Activated CD8-positive, alpha-beta T cell treated with anti-CD3 and anti-CD28 coated beads, Interleukin-2, amount 10 ng/mL, durations not matched to agents 7 days and 5 days (primary cell): ENCODE measurements at places on chromosomes 13 and 19.

GRCh38 chr13:43127103-43127798 lies 103.9 kb downstream of the DNAJC15 start:
- peaks cover 5% of the 10 kb centered on the region for H3K27me3 ChIP-seq
- H3K4me3 ChIP-seq = peak overlapping the region; percentile 4
- H3K36me3 ChIP-seq = no peaks in the 10 kb centered on the region
- H3K27ac ChIP-seq = peak overlapping the region; percentile 23

DNA sequence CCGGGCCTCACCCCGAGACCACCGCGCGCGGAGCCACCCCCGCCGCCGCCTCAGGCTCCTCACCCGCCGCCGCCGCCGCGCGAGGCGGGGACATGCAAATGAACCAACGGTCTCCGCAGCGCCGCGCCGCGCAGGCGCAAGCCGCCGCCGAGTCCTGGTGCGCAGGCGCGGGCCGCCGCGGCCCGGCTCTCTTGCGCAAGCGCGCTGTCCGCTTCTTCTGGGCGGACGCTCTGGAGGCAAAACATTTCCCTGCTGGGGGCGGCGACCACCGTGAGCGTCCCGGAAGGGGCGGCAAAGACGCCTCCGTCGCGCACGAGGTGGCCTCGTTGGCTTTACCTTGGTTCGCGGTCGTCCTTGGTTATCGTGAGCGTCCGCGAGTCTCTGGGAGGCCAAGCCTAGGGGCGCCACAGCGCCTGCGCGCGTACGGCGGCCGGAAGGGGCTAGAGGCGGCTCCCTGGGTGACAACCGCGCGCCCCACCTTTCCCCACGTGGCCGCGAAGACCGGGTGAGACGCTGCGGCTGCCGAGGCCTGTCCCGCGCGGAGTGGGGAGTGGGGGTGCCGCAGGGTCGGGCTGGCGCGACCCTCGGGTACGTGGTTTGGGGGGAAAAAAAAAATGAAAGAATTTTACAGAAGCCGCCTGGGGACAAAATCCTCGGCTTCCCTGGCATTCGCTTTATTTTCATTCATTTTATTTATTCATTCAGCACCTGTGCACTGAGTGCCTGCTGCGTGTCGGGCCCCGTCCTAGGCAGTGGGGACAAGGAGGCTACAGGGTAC lies at the start of the genes ARMC6 and SUGP2:
Gene ARMC6 (plus strand): TSS at position 178 of the 778 bp plus-strand sequence. CDS start 607 bp downstream, outside the sequence.
Gene SUGP2 (minus strand): TSS at position 92 of the 778 bp plus-strand sequence. CDS start 2,446 bp downstream, outside the sequence.
- H3K4me3 ChIP-seq = peak within 1 kb of the TSS; percentile 87
- H3K27me3 ChIP-seq = no peaks in the 10 kb centered on the region
- peaks cover 32% of the 10 kb centered on the region for H3K4me1 ChIP-seq

GRCh38 chr19:1206864-1207450 lies 1.4 kb downstream of the STK11 start:
- H3K4me3 ChIP-seq = peak overlapping the region; percentile 97
- peaks cover 37% of the 10 kb centered on the region for H3K4me1 ChIP-seq
- DNase-seq = peak; percentile 57
- H3K36me3 ChIP-seq = peaks cover 28% of the 10 kb centered on the region
- H3K27ac ChIP-seq = peak overlapping the region; percentile 93

DNA sequence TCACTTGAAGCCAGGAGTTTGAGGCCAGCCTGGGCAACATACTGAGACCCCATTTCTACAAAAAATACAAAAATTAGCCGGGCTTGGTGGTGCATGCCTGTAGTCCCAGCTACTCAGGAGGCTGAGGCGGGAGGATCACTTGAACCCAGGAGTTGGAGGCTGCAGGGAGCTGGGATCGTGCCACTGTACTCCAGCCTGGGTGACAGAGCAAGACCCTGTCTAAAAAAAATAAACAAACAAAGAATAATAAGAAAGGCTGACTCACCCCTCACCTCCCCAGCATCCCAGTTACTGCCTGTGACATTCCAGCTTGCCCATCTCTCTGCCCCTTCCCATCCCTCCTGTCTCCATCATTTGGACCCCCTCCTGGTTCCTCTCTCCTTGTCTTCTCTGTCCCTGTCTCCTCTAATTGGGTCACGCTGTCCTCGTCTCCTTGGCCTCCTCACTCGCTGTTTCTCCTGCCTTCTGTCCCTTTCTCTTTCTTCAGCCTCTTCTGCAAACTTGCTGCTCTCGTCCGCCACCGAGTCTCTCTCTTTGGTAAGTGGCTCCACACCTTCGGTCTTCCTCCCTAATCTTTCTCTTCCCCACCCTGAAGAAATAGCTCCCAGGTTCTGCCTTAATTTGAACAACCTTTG lies 77.7 kb downstream of the RYR1 start:
- H3K36me3 ChIP-seq = no peaks in the 10 kb centered on the region
- H3K27me3 ChIP-seq = peaks cover 22% of the 10 kb centered on the region
- no peak for DNase-seq
- H3K4me1 ChIP-seq = peaks cover 31% of the 10 kb centered on the region

DNA sequence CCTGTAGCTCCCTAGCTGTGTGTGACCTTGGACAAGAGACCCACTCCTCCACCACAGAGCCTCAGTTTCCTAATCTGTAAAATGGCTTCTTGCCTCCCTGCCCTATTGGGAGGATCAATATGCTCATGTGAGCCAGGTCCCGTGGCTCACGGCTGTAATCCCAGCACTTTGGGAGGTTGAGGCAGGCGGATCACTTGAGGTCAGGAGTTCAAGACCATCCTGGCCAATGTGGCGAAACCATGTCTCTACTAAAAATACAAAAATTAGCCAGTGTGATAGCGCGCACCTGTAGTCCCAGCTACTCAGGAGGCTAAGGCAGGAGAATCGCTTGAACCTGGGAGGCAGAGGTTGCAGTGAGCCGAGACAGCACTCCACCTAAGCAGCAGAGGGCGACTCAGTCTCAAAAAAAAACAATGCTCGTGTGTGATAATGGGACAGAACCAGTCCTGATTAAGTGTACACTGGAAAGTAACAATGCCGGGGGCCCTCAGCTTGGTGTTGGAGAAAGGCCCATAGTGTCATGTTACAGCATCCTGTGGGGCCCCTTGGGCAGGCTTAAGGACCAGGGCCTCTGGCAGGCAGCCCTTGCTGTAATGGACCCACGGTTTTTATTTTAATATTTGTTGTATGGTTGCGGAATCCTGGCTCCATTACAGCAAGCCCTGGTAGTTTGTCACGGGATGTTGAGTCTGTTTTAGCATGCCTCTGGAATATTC lies 6.8 kb downstream of the RPS11 start:
- H3K4me1 ChIP-seq = peaks cover 49% of the 10 kb centered on the region
- no peak overlapping the region for H3K4me3 ChIP-seq
- peak overlapping the region; percentile 43 for H3K27ac ChIP-seq
- H3K27me3 ChIP-seq = no peaks in the 10 kb centered on the region
- H3K36me3 ChIP-seq = peaks cover 25% of the 10 kb centered on the region

GRCh38 chr13:63448692-63449091 lies 2033.0 kb upstream of the PCDH20 start:
- no peak overlapping the region for H3K27ac ChIP-seq
- no peaks in the 10 kb centered on the region for H3K27me3 ChIP-seq
- H3K36me3 ChIP-seq = no peaks in the 10 kb centered on the region
- no peak for DNase-seq
- H3K4me3 ChIP-seq = no peak overlapping the region

DNA sequence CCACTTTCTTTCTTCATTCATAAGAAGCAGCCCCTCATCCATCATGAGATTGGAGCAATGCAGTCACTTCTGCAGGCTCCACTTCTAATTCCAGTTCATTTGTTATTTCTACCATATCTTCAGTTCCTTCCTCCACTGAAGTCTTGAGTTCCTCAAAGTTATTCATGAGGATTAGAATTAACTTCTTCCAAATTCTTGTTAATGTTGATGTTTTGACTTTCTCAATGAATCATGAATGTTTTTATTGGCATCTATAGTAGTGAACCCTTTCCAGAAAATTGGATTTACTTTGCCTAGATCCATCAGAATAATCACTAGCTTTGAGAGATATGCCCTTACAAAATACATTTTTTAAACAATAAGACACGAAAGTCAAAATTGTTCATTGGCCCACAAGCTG lies 2567.7 kb upstream of the PCDH20 start:
- no peaks in the 10 kb centered on the region for H3K27me3 ChIP-seq
- DNase-seq = no peak
- no peak overlapping the region for H3K4me3 ChIP-seq
- no peaks in the 10 kb centered on the region for H3K4me1 ChIP-seq
- H3K27ac ChIP-seq = no peak overlapping the region
- no peaks in the 10 kb centered on the region for H3K36me3 ChIP-seq
